ENCODE measurements at places on chromosomes 12 and 14.

GRCh38 chr14:61211476-61212255, 69.5 kb downstream of the TMEM30B start:
- DNase-seq, result no peak

DNA sequence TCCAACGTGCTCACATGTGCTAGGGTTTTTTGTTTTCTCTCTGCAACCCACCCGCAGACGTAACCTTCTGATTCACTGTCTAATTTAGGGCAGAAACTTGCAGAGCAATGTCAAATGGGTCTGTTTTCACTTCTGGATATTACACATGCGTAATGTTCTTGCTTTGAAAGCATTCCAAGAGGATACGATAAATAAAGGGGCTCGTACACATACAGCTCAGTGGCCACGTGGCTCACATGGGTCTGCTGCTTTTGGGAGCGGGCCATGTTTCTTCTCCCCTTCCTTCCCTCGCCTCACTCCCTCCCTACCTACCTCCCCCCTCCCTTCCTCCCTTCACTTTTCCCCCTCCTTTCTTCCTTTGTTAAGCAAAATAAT, 23.4 kb downstream of the CACNA1C start:
- no peak for DNase-seq

- no peak for DNase-seq
Measured at GRCh38 chr12:117080661-117081144, 18.5 kb downstream of the TESC start.

GRCh38 chr14:36502558-36503508, 17.2 kb downstream of the NKX2-1 start:
- no peak for DNase-seq

GRCh38 chr14:77148510-77149231, 7.1 kb upstream of the ZDHHC22 start:
- no peak for DNase-seq

GRCh38 chr14:98099527-98099926, 1172.5 kb downstream of the BCL11B start:
- DNase-seq, result no peak

DNA sequence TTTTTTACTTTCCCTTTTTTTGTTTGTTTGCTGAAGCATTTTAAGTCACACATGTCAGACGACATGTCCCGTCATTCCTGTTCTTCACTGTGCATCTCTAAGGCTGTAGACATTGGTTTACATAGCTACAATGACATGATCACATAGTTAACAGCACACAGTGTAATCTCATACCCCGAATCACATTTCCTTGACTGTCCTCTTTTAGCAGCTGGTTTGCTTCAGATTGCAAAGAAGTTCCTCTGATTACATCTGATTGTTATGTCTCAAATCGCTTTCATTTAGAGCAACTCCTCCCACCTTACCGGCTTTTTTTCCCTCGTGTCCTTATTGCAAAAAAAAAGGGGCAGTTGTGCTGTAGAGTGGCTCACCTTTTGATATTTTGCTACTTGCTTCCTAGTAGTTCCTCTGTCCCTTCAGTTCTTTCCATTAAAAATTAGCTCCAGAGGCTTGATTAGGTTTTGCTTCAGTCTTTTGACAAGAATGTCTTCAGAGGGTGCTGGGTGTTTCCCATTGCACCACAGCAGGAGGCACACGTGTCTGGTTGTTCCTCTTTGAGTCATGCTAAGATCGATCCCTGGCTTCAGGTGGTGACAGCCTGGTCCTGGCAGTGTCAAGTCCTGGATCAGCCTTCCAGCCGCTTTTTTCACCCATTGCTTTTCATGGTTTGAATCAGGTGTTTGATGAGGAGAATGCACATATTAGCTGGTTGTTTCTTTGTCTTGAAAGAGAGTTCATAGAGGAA, 35.0 kb downstream of the ZNF664 start:
- DNase-seq, result no peak

- no peak for DNase-seq
Measured at GRCh38 chr14:54653712-54654469, 87.0 kb downstream of the SAMD4A start.

- peak; percentile 41 for DNase-seq
Measured at GRCh38 chr14:73785834-73786635, 65.6 kb upstream of the PTGR2 start.

DNA sequence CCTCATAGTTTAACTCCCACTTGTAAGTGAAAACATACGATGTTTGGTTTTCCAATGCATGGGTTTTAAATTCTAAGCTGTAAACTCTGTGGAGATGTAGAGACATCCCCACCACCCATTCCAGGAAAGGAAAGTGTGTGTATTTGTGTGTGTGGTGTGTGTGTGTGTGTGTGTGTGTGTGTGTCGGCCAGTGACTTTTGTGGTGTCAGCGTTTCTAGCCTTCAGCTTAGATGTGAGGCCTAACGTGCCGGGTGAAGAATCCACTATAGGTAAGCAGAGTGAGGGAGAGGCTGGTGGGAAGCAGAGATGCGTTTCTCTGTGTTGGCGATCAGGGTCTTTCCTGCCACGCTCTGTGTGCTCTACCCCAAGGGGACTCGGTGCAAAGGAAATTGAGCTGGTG, 93.0 kb downstream of the SLC24A4 start:
- no peak for DNase-seq

- DNase-seq, result no peak
Measured at GRCh38 chr12:118183711-118184110, 47.8 kb downstream of the PEBP1 start.

GRCh38 chr14:101927859-101928258, 36.5 kb upstream of the DYNC1H1 start:
- no peak for DNase-seq

DNA sequence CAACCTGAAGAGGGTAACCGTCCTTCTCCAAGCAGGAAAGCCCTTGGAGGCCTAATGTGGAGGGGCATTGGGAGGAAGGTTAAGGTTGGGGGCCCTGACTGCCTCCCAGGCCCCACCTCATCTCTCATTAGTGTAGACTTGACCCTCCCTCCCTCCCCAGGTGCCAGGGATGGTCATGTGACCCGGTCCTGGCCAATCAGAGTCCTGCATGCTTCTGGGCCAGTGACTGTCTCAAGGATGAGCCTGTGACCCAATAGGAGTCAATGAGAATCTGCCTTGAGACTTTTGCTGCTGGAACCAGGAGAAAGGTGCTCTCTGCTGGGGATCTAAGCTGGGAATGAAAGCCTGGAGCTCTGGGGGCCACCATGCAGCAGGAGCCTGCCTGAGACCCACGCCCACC, 70.8 kb downstream of the NCOR2 start:
- no peak for DNase-seq

GRCh38 chr12:49054096-49054495, 6.5 kb downstream of the KMT2D start:
- no peak for DNase-seq

DNA sequence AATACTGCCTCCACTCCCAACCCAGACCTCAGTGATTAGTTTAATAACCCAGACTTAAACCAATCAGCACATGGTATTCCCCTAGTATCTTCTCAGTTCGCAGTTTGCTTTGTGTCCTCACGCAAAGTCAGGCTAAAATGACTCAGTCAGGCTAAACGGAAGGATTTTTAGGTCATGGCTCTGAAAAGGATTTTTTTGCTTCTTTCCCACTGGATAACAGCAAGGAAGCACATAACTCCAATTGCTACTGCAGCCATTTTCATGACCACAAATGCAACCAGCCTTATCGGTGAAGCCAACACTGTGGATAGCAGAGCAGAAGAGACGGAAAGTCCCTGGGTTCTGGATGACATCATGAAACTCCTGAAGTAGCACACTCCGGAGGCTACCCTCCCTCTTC, 67.7 kb downstream of the ZC3H14 start:
- DNase-seq, result no peak

GRCh38 chr12:11555743-11556625, 93.5 kb upstream of the ETV6 start:
- DNase-seq, result no peak

GRCh38 chr12:96719660-96720362, 187.2 kb upstream of the NEDD1 start:
- no peak for DNase-seq

- DNase-seq, result no peak
Measured at GRCh38 chr12:47410383-47410782, 295.4 kb downstream of the RPAP3 start.

- DNase-seq, result no peak
Measured at GRCh38 chr14:22266142-22266442, 322.9 kb downstream of the DAD1 start.

- no peak for DNase-seq
Measured at GRCh38 chr12:2668816-2669215, 126.0 kb upstream of the FKBP4 start.

GRCh38 chr12:80576641-80577418, 130.6 kb upstream of the MYF6 start:
- no peak for DNase-seq

- DNase-seq, result peak; percentile 19
Measured at GRCh38 chr12:14723763-14724162, 27.4 kb upstream of the GUCY2C start.

DNA sequence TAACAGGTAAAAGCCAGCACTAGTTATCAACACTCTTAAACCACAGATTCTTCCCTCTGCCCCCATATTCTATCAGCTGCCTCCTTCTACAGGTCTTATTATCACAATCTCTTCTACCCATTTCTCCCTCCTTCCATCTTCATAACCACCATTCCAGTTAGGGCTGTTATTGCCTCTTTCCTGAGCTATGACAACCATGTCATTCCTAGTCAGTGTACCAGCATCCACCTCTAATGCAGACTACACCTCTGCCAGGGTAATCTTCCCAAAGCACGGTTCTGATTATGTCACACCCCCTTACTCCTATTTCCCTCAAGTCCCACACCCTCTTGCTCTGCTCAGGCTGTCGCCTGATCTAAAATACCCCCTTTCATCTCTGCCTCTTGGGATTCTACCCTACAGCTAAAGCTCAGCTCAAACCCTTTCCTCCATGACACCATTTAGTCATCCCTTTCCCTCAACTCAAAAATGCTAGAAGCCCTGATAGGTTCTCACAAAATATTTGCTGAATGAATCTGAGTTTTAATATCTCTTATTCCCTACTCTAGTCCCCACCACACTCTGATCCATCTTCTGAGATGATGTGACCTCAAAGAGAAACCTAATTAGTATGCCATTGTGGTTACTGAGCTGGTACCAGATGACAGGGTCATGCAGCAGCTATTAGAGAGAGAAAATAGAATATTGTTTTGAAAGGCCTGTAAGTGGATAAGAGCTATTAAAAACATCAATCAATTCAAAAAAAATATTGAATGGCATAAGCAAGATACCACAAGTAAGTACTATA, 11.7 kb downstream of the RACGAP1 start:
- DNase-seq, result no peak

- no peak for DNase-seq
Measured at GRCh38 chr12:7403466-7403865, 40.5 kb downstream of the CD163L1 start.

GRCh38 chr14:104138098-104138717, at the start of gene KIF26A:
TSS of gene KIF26A (plus strand) at chr14:104138587. CDS start at chr14:104138723, 136 bp downstream.
- DNase-seq, result no peak

GRCh38 chr14:47189911-47190484, 485.4 kb downstream of the MDGA2 start:
- no peak for DNase-seq

DNA sequence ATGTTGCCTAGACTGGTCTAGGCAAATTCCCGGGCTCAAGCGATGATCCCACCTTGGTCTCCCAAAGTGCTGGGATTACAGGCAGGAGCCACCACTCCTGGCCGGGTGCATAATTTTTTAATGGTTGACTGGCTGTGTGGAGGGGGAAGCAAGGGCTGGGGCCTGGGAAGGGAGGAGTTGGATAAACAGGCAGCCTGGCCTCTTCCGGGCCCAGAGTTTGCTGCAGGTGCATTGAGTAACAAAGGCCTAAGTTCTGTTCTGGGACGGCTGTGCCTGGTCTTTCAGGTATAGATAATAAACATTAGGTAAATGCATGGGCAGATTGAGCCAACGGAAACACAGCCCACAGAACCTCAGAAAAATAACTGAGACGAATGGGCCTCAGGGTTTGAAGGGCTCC, 191.3 kb upstream of the TBX3 start:
- DNase-seq, result no peak

- no peak for DNase-seq
Measured at GRCh38 chr12:16730772-16731171, 124.8 kb upstream of the LMO3 start.

GRCh38 chr14:100728962-100729361, 2.3 kb downstream of the DLK1 start:
- no peak for DNase-seq

DNA sequence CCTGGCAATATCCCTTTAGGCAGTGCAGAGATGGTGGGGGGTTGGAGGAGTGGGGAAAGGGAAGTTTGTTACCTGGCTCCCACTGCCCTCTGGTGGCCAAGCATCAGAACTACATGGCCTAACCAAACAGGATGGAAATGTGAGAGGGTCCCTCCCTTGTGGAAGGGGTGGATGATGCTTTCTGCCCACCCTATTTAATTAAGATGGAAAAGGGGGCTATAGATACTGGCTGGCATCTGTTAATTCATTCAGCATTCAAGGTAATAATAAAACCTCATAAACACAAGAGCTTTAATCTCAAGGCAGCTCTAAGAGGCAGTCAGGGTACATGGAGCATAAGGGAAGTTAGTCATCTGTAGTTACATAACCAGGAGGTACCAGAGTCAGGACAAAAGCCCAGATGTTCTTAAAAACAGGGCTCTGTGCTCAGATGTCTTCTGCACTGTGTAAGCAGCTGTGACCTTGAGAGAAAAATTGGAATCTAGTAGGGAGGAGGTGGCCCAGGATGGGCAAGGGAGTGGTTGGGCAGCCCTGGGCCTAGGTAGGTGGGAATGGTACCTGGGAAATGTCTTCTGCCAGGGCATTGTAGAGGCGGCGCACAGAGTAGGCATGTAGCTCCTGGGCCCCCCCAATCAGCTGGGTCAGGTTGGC, 4.6 kb downstream of the AP1G2 start:
- peak; percentile 33 for DNase-seq

DNA sequence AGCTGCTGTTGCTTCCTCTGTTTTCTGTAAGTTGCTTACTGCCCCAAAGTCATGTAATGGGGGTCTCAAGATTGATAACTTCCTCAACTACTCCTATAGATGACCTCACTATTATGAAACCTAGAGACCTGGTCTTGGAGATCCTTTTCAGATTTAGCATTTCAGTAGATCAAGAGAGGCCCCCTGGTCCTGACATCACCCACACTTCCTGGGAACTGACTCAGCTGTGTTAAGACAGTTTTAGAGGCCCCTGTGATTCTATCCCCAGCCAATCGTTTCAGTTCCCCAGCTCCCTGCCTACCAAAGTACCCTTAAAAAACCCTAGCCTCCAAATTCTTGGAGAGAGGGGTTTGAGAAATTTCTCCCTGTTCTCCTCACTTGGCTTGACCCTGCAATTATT, 9.2 kb upstream of the ARG2 start:
- no peak for DNase-seq

DNA sequence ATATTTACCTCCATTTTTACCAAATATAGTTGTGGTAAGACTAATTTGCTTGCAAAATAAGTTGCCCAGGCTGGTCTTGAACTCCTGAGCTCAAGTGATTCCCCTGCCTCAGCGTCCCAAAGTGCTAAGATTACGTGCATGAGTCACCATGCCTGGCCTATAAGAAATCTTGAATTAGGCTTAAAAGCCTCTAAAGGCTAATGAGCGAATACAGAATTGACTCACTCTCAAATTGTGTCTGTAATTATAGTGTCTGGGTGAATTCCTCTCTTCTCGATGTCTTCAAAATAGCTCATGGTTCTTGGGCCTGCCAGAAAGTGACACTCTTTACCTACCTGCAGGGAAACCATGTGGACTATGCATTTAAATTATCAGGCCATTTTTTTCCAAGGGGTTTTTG, 403.5 kb downstream of the SLC16A7 start:
- DNase-seq, result no peak

GRCh38 chr12:65496617-65497016, 218.1 kb downstream of the MSRB3 start:
- DNase-seq, result no peak

- DNase-seq, result no peak
Measured at GRCh38 chr14:71397371-71397770, 490.1 kb downstream of the PCNX1 start.

Data from activated T-helper 9 cell treated with anti-CD3 and anti-CD28 coated beads, Interleukin-2, amount 50 U/mL, for 16 hours (primary cell).